ENCODE measurements at places on chromosomes 1 and 21.

DNA sequence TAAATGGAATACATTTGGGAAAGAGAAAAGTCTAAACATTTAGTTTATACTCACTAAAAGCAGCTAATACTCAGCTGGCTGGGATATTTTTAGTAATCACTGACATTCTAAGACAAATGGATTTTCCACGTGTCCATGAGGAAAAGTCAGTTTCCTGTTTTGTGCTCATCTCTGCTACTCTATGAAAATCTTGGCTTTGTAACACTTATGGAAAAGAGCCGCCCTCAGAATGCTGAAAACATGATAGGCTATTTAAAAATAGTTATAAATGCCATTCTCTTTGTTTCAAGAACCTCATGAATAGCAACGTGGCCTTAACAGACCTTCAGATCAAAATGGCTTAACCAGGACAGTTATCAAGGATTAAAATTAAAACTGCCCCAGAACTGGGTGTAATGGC, 29.9 kb downstream of the MRAP start:
- H3K4me1 ChIP-seq, result peaks cover 9% of the 10 kb centered on the region
- H3K27ac ChIP-seq, result peak overlapping the region; percentile 22
- no peak overlapping the region for H3K4me3 ChIP-seq
- H3K27me3 ChIP-seq, result no peaks in the 10 kb centered on the region

DNA sequence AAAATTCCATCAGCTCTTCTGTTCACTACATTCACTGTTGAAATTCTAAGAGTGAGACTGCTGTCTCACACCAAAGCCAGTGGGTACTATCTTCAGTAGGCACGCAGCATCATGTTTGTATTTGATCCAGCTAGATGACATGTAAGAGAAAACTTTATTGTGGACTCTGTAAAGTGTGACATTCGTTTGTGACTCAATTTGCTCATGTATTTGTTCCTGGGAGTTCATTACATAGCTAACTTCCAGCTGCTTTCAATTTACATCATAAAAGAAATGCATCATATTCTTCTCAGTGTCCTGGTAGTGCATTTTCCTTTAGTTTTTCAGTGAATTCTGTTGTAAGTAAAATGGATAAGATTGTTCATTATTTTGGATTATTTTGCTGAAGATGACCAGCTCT, 31.4 kb downstream of the CTH start:
- no peak for DNase-seq
- no peaks in the 10 kb centered on the region for H3K4me1 ChIP-seq
- no peaks in the 10 kb centered on the region for H3K36me3 ChIP-seq
- no peaks in the 10 kb centered on the region for H3K27me3 ChIP-seq
- no peak overlapping the region for H3K27ac ChIP-seq
- no peak overlapping the region for H3K4me3 ChIP-seq

- no peak overlapping the region for H3K4me3 ChIP-seq
- no peaks in the 10 kb centered on the region for H3K27me3 ChIP-seq
- H3K4me1 ChIP-seq, result no peaks in the 10 kb centered on the region
- no peak overlapping the region for H3K27ac ChIP-seq
- no peak for DNase-seq
Observed at GRCh38 chr1:171403393-171403792, 81.9 kb upstream of the PRRC2C start.

GRCh38 chr1:36506276-36506920, 23.7 kb upstream of the CSF3R start:
- peaks cover 10% of the 10 kb centered on the region for H3K27me3 ChIP-seq
- no peak overlapping the region for H3K27ac ChIP-seq
- no peak overlapping the region for H3K4me3 ChIP-seq
- DNase-seq, result no peak
- H3K4me1 ChIP-seq, result no peaks in the 10 kb centered on the region
- H3K36me3 ChIP-seq, result no peaks in the 10 kb centered on the region

- no peaks in the 10 kb centered on the region for H3K36me3 ChIP-seq
- H3K4me1 ChIP-seq, result no peaks in the 10 kb centered on the region
- H3K27ac ChIP-seq, result no peak overlapping the region
Observed at GRCh38 chr21:31781737-31782136, 49.8 kb upstream of the SCAF4 start.

DNA sequence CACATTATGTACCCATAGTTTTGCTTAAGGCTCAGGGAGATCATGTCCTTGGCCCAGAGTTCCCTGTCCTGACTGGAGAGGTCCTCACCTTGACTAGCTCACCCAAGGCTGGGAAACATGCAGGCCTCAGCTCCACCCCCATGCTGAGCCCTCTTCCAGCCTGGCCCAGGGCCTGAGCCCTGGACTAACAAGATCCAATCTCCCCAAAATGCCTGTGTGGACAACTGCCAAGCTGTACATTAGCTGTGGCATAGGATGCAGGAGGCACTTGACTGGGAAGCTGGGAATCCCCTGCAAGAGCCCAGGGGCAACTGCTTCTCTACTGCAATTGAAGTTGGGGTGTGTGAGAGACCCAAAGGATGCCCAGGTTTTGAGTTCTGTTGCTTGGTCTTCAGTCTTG, 2.1 kb downstream of the LINGO4 start:
- no peaks in the 10 kb centered on the region for H3K36me3 ChIP-seq
- H3K27ac ChIP-seq, result no peak overlapping the region
- peaks cover 87% of the 10 kb centered on the region for H3K27me3 ChIP-seq
- H3K4me1 ChIP-seq, result no peaks in the 10 kb centered on the region

GRCh38 chr1:211611818-211612217, 32.9 kb upstream of the SLC30A1 start:
- H3K27me3 ChIP-seq, result no peaks in the 10 kb centered on the region
- H3K36me3 ChIP-seq, result no peaks in the 10 kb centered on the region
- no peak overlapping the region for H3K4me3 ChIP-seq
- no peak overlapping the region for H3K27ac ChIP-seq

DNA sequence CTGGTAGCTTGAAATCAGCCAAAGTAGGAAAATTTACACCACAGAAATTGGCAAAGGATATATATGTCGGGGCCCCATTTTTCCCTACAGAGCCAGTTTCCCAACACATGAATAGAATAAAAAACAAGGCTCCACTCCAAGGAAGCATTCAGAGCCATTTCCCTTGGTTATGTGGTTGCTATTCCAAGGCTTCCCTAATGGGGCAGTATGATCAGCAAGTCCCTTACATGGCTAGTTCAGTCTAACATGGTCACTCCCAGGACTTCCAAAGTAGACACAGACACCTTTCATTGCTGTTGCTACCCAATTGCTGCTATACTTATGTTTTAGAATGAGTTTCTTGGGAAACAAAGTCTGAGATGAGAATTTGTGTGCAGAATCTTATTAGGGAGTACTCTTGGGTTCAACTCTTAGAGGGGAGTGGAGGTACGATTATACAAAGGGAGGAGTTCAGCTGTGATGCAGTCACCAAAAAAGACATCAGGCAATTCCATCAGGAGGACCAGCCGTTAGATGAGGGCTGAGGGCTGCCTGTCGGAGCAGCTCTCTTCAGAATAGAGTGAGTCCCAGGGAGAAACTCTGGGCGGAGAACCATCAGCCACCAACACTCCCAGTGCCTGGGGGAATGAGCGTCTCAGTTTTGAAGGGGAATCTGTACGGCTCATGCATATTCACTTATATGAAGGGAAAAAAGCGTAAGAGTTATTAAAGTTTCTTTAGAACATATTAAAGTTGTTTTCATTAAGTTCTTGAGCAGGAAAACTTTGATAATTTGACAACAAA, 92.9 kb downstream of the C21orf91 start:
- no peaks in the 10 kb centered on the region for H3K27me3 ChIP-seq
- no peaks in the 10 kb centered on the region for H3K4me1 ChIP-seq
- H3K36me3 ChIP-seq, result no peaks in the 10 kb centered on the region
- H3K27ac ChIP-seq, result no peak overlapping the region

- no peak overlapping the region for H3K27ac ChIP-seq
- DNase-seq, result no peak
- H3K36me3 ChIP-seq, result no peaks in the 10 kb centered on the region
- no peaks in the 10 kb centered on the region for H3K4me1 ChIP-seq
- H3K27me3 ChIP-seq, result no peaks in the 10 kb centered on the region
Observed at GRCh38 chr1:119449971-119450370, 35.0 kb downstream of the HSD3B2 start.

DNA sequence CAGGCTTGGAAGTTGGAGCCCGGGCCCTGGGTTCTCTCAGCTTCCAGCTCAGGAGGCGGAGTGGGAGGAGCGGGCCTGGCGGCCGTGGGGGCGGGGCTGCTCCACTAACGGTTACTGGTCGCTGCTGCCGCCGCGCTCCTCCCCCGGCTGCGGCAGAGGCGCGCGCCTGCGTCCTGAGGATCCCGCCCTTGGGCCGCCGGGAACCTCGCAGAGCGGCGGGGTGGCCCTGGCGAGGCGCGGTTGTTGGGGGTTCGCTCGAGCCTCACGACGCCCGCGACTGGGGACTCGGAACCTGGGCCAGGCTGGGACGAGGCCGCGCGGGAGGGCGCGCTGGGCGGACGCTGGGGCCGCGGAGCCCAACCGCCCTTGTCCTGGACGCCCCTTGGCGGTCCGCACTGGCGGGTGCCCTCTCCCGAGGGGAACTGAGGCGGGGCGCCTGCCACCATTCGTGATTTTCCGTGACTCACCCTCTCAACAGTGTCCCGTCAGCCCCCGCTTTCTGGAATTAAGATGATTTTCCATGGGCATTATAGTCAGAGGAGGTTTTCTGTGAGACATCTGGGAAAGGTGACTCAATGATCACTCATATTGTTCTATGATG, 34.1 kb downstream of the OR2G3 start:
- DNase-seq, result peak; percentile 4
- H3K4me1 ChIP-seq, result no peaks in the 10 kb centered on the region
- no peaks in the 10 kb centered on the region for H3K27me3 ChIP-seq
- no peak overlapping the region for H3K27ac ChIP-seq
- H3K36me3 ChIP-seq, result no peaks in the 10 kb centered on the region

GRCh38 chr21:46210378-46211136, 18.0 kb downstream of the LSS start:
- DNase-seq, result no peak
- H3K27ac ChIP-seq, result no peak overlapping the region
- no peak overlapping the region for H3K4me3 ChIP-seq
- no peaks in the 10 kb centered on the region for H3K27me3 ChIP-seq
- no peaks in the 10 kb centered on the region for H3K4me1 ChIP-seq
- H3K36me3 ChIP-seq, result peaks cover 58% of the 10 kb centered on the region

- no peaks in the 10 kb centered on the region for H3K27me3 ChIP-seq
- H3K4me3 ChIP-seq, result no peak overlapping the region
- H3K36me3 ChIP-seq, result peaks cover 47% of the 10 kb centered on the region
- peak overlapping the region; percentile 72 for H3K27ac ChIP-seq
- H3K4me1 ChIP-seq, result peaks cover 14% of the 10 kb centered on the region
Observed at GRCh38 chr1:93579891-93580290, 101.7 kb downstream of the BCAR3 start.

GRCh38 chr1:196557797-196558196, 50.4 kb downstream of the KCNT2 start:
- H3K4me1 ChIP-seq, result no peaks in the 10 kb centered on the region
- DNase-seq, result no peak
- H3K36me3 ChIP-seq, result no peaks in the 10 kb centered on the region
- H3K27ac ChIP-seq, result no peak overlapping the region
- H3K4me3 ChIP-seq, result no peak overlapping the region

- no peaks in the 10 kb centered on the region for H3K4me1 ChIP-seq
- H3K27ac ChIP-seq, result no peak overlapping the region
- H3K4me3 ChIP-seq, result no peak overlapping the region
Observed at GRCh38 chr1:57179001-57179400, 213.2 kb upstream of the C8B start.

GRCh38 chr1:178344513-178345091, 152.2 kb downstream of the CLEC20A start:
- H3K27me3 ChIP-seq, result no peaks in the 10 kb centered on the region
- H3K4me1 ChIP-seq, result peaks cover 7% of the 10 kb centered on the region
- no peaks in the 10 kb centered on the region for H3K36me3 ChIP-seq

- H3K4me3 ChIP-seq, result no peak overlapping the region
- DNase-seq, result peak; percentile 82
- no peaks in the 10 kb centered on the region for H3K36me3 ChIP-seq
- H3K4me1 ChIP-seq, result peaks cover 6% of the 10 kb centered on the region
Observed at GRCh38 chr1:30756545-30757351, 826 bp downstream of the LAPTM5 start.

DNA sequence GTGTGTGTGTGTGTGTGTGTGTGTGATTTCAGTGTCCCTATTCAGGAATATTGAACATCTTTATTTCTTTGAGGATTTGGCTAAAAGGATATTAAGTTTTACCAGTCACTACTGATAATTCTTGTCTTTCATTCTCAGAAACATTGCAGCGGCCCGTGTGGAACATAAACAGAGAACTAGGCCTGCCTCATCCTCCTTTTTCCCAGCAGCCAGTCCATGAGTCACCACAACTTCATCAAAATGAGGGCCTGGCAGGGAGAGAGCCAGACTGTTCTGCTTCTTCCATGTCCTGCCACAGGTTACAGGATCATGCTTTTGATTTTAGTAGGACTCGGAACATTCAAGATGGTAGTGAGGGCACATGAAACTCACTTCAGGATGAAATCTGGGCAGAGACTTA, 50.7 kb downstream of the LRIG2 start:
- H3K4me3 ChIP-seq, result no peak overlapping the region
- peaks cover 38% of the 10 kb centered on the region for H3K36me3 ChIP-seq
- peaks cover 3% of the 10 kb centered on the region for H3K4me1 ChIP-seq
- no peaks in the 10 kb centered on the region for H3K27me3 ChIP-seq
- DNase-seq, result peak; percentile 85
- H3K27ac ChIP-seq, result no peak overlapping the region

DNA sequence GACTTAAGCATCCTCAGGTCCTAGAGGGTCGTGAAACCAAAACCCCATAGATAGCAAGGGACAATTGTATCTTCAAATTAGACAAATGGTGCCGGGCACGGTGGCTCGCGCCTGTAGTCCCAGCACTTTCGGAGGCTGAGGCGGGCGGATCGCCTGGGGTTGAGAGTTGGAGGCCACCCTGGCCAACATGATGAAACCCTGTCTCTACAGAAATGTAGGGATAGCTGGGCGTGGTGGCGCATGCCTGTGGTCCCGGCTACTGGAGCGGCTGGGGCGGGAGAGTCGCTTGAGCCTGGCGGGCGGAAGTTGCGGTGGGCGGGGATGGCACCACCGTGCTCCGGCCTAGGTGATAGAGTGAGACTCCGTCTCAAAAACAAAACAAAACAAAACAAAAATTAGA, 780.6 kb downstream of the BRINP3 start:
- no peak overlapping the region for H3K4me3 ChIP-seq
- H3K27me3 ChIP-seq, result no peaks in the 10 kb centered on the region
- no peaks in the 10 kb centered on the region for H3K36me3 ChIP-seq
- no peak overlapping the region for H3K27ac ChIP-seq
- no peaks in the 10 kb centered on the region for H3K4me1 ChIP-seq

DNA sequence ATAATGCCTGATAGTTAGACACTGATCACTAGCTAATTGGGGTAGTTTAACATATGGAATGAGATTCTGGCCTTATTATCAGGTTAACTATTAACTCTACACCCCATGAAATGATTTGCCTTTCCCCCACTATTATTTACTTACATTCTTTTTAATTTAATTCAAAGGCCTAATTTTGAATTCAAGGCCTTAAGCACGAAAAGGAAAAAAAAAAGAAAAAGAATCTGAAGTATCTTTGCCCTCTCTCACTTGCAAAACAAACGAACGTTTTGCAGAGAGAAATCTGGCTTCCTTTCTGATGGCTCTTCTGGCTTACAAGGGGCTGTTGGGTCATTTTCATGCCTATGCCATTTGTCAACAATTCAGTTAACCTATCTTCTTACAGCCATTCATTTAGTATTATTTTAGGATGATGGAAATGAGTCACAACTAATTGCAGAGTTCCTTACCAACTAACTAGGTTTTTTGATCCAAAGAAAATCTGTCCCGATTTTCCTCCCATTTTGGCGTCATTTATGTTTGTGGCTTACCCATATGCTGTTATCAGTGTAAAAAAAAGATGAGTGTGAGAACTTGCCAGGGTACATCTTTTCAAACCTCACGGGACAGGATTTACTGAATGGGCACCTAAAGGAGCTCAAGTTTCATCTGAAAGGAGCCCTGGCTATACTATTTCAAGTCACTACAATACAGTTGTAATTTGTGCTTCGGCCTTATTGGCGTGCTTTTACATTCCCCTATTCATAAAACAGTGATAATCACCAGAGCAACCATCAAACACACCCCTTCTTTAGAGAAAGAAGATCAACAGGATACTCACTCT, 1.9 kb upstream of the ERRFI1 start:
- no peaks in the 10 kb centered on the region for H3K27me3 ChIP-seq
- H3K36me3 ChIP-seq, result no peaks in the 10 kb centered on the region
- H3K4me3 ChIP-seq, result peak overlapping the region; percentile 15
- H3K4me1 ChIP-seq, result peaks cover 12% of the 10 kb centered on the region
- peak overlapping the region; percentile 95 for H3K27ac ChIP-seq

All from IMR-90 (cell line).